ENCODE measurements at places on chromosomes 1 and 21.

- no peak for DNase-seq
These were observed 116.8 kb upstream of the L1TD1 start for GRCh38 chr1:62077821-62078220.

- DNase-seq, result no peak
These were observed 54.0 kb downstream of the RAB3B start for GRCh38 chr1:51936531-51936930.

DNA sequence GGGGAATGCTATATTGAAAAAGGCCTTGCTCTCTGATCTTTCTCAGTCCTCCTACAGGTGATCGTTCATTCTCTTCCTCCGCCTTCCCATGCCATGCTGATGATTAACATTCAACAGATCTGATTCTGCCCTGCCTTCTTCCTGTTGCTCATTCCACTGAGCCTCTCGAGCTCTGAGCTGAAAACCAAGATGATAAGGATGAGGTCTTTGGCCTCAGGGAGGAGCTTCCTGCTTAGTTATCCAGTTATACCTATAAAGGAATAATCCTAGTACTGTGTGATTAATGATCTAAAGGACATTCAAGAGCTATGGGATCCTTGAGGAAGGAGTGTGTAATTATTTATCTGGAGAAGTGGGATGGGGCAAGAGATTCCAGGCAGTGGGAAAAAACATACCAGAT, 25.2 kb upstream of the MAP3K7CL start:
- no peak for DNase-seq

- DNase-seq, result no peak
These were observed 7.9 kb upstream of the UMODL1 start for GRCh38 chr21:42063191-42063570.

GRCh38 chr1:74611887-74612286, 61.7 kb downstream of the ERICH3 start:
- DNase-seq, result no peak

DNA sequence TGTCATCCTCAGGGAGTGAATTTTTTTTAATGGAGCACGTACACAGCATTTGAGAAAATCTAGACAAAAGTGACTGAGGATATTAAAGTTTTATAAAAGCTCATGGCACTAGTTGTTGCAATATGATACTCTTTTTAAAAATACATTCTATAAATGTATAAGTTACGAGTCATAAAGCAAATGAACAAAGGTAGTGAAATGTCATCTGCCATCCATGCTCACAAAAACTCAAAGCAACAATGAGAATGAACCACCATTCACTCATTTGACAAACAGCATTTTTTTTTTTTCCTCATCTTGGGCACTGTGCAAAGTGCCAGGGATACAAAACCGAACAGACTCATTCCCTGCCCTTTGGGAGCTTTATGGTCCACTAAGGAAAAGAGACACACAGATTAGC, 38.7 kb downstream of the GPR137B start:
- DNase-seq, result no peak

- no peak for DNase-seq
These were observed 39.3 kb upstream of the EYA3 start for GRCh38 chr1:28127617-28128257.

GRCh38 chr1:153642161-153642560, 8.3 kb downstream of the CHTOP start:
- no peak for DNase-seq

- no peak for DNase-seq
These were observed 88.0 kb upstream of the F3 start for GRCh38 chr1:94629259-94630181.

- no peak for DNase-seq
These were observed 7.6 kb downstream of the PAX7 start for GRCh38 chr1:18637962-18638834.

- no peak for DNase-seq
These were observed at the start of gene LEFTY1 for GRCh38 chr1:225888898-225889601. LEFTY1 (minus strand) TSS chr1:225889146; CDS start chr1:225889066, 80 bp downstream.

- no peak for DNase-seq
These were observed 38.6 kb downstream of the KCNK1 start for GRCh38 chr1:233652526-233652925.

- DNase-seq, result no peak
These were observed 79.0 kb upstream of the KRTAP19-8 start for GRCh38 chr21:31117128-31117916.

- DNase-seq, result no peak
These were observed 12.9 kb downstream of the PTAFR start for GRCh38 chr1:28163496-28164161.

DNA sequence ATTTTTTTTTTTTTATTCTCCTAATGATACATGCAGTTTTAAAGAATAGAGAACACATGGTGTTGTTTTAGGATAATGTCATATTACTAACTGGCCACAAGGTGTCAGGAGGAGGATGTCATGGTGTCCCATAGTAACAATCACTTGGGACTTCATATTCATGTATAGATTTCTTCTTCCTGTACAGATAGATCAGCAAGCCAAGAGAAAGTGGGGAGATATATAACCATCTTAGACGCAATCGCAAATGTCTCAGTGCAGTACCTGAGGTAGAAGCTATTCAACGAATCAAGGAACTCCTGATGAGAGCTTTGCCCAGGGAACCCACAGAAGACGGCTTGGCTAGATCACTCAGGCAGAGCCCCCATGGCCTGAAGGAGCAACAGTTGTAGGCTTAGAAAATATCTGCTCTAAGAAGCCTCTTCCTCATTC, 12.3 kb downstream of the OR2T11 start:
- no peak for DNase-seq

DNA sequence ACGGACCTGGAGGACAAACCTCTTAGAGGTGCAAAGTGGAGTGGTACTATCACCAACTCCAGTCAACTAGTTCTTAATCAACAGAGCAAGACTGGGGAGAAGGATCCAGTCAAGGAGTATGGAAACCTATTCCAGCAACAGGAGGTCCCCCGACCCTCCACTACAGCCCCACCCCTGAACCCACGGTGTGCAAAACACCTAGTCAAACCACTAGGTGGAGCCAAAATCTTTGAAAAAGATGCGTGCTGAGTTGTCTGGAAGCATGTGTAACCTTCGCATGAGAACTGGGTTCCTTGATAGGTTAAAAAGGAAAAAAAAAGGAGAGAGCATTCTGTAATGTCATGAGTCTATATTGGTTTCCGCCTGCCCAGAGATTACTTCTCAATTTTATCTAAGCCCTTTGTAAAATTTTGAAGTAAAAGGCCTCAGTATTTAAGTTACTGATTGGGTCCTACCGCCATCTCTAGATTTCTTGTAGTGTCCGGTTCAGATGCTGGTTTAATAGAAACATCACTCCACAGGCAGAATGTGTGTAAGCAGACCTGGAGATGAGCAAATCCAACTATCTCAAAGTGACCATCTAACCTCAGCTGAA, 81.9 kb upstream of the HAO2 start:
- no peak for DNase-seq

- DNase-seq, result no peak
These were observed 43.8 kb downstream of the GPR52 start for GRCh38 chr1:174491606-174492005.

DNA sequence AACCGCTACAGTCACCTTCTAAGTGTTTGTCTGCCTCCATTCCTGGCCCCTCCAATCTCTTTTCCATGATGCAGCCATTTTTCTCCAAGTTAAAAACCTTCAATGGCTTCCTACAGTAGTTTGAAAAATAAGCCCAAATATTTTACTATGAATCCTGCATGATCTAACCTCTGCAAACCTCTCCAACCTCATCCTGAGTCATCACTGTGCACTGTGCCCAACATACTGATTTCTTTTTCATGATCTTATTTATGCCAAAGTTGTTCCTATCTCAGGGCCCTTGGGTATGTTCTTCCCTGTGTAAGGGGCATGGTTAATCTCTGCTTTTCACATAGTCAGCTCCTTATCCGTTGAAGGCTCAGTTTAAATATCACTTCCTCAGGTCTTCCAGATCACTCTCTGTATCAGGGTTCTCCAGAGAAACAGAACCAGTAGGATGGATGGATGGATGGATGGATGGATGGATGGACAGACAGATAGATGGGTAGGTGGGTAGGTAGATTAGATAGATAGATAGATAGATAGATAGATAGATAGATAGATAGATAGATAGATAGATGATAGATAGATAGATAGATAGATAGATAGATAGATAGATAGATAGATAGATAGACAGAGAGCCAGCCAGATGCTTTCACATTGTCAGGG, 18.1 kb upstream of the PTPN14 start:
- no peak for DNase-seq

- DNase-seq, result no peak
These were observed 651 bp downstream of the COA6 start for GRCh38 chr1:234373959-234374254.

GRCh38 chr1:76074321-76075187, at the start of gene ST6GALNAC3:
ST6GALNAC3 (plus strand) TSS chr1:76074746.
- DNase-seq, result peak; percentile 77

- DNase-seq, result peak; percentile 48
These were observed 117.0 kb downstream of the CD247 start for GRCh38 chr1:167401260-167401873.

DNA sequence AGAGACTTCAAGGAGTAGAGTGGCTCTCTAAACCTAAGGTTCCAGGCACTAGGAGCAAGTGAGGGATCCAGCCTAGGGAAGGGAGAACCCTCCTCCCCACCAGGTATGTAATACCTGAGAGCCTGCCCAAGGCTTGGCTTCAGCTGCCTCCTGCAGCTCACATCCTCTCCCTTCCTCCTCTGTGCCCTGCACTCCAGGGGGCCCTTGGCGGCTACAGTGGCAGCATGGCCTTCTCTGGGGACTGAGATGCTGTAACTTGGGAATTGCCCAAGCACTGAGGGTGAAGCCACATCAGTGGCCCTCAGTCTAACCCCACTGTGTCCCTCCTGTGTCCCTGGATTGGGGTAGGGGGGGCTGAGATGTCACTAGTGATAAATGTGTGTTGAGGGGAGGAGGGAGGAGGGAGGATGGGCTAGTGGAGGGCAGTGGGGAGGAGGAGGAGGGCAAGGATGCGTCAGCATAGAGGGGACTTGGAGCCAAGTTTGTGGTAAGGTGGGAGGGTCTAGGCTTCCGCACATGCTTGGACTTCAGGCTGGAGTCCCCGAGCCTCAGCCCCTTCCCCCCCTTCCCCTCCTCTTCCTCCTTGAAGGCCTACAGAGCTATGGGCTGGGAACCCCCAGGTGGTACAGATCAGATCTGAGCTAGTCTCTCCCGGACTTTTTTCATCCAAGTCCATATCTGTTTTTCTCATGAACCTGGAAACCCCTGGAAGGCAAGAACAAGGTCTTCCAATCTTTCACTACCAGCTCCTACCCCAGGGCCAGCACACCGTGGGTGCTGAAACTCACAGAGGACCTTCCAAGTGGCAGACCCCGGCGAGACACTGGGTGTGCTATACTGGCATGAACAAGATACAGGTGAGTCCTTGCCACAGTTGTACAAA, 17.5 kb downstream of the COL9A2 start:
- no peak for DNase-seq

- no peak for DNase-seq
These were observed 33.8 kb upstream of the ID3 start for GRCh38 chr1:23593042-23593521.

DNA sequence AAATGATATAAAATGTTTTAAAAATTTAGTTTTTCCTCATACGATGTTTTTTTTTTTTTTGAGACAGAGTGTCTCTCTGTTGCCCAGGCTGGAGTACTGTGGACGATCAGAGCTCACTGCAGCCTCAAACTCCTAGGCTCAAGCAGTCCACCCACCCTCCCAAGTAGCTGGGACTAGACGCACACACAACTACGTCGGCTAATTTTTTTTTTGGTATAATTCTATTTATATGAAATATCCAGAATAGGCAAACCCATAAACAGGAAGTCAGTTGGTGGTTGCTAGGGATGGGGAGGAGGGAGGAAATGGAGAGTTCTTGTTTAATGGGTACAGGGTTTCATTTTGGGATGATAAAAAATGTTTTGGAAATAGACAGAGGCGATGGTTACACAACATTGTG, 56.5 kb downstream of the WARS2 start:
- DNase-seq, result no peak

GRCh38 chr1:23727362-23727811, 15.9 kb upstream of the ELOA start:
- no peak for DNase-seq

GRCh38 chr1:110241516-110241915, 31.4 kb downstream of the KCNC4 start:
- DNase-seq, result no peak

DNA sequence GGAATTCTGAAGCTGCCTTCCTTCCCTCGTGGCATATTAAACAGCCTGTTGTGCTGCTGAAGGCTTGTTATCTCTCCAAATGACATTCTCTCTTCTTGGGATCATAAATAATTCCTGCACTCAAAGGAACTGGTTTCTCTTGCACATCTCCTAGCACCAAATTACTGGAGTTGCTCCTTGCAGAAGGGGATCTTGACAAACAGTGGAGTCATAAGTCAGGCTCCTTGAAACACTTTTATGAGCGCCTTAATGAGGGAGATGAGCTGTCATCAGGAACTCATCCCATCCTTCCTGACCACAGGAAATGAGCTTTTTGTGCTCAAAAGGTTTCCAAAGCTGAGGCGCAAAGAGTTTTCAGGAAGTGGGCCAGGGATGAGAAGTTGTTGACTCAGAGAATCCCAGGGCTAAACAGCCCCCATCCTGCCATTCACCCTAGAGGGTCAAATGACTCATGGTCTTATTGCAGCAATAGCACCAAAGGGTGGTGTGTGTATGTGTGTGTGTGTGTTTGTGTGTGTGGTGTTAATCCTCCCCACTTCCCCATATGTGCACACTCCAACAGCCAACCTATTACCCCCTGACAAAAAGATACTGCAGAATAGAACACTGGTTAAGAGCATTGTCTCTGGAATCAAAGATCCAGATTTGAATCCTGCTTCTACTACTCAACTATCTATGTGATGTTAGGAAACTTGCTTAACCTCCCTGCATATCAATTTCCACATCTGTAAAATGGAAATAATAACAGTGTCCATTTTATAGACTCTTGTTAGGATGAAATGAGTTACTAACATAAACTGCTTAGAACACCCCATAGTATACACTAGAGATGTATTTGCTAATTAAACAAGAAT, 2.8 kb upstream of the PHC2 start:
- no peak for DNase-seq

- DNase-seq, result no peak
These were observed 791 bp upstream of the MAST2 start for GRCh38 chr1:45802343-45803298.

DNA sequence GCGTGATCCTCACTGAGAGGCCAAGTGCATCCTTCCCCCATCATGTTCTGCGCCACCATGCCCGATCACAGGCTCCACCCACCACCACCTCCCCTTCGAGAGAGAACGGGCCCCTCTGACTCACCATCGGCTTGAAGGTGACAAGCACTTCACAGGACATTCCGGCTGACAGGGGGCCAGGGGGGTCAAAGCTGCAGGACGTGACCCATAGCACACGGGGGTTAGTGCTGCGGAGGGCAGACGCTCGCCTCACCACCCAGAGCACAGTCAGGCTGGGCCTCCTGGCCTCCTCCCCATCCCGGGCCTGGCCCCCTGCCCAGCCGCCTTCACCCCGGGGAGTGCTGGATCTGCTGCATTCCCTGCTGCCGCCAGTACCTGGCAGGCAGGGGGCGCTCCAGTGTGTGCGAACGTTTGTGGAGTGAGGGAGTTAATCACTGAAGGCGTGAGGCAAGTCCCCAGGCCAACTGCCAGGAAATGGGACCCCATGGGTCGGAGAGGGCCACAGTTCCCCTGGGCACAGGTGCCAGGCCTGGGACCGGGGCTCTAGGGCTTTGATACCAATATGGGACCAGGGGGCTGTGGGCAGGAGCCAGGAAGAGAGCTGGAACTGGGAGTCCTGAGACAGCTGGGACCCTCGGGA, 40.9 kb upstream of the TMEM52 start:
- DNase-seq, result peak; percentile 66

- DNase-seq, result no peak
These were observed 17.8 kb downstream of the MTHFR start for GRCh38 chr1:11787804-11788436.

GRCh38 chr1:116377541-116378529, 4.8 kb downstream of the ATP1A1 start:
- no peak for DNase-seq

GRCh38 chr1:19156676-19157075, 53.4 kb downstream of the UBR4 start:
- no peak for DNase-seq
